ENCODE measurements at places on chromosomes 3 and 15. TPM values are rescaled to one million over a fixed set of nuclear protein-coding genes. Genes with fewer than 3 reads are reported as not detected.

The IL5RA gene
- 0.10 TPM for total RNA-seq

The CLDN16 gene
- total RNA-seq, result 0.15 TPM

The PLAAT1 gene
- total RNA-seq, result 11.6 TPM

The ACAN gene
- total RNA-seq, result not detected

All from H4 (cell line).